Endodermal cell (in vitro differentiated cells): ENCODE measurements at places on chromosomes 5 and 9.

DNA sequence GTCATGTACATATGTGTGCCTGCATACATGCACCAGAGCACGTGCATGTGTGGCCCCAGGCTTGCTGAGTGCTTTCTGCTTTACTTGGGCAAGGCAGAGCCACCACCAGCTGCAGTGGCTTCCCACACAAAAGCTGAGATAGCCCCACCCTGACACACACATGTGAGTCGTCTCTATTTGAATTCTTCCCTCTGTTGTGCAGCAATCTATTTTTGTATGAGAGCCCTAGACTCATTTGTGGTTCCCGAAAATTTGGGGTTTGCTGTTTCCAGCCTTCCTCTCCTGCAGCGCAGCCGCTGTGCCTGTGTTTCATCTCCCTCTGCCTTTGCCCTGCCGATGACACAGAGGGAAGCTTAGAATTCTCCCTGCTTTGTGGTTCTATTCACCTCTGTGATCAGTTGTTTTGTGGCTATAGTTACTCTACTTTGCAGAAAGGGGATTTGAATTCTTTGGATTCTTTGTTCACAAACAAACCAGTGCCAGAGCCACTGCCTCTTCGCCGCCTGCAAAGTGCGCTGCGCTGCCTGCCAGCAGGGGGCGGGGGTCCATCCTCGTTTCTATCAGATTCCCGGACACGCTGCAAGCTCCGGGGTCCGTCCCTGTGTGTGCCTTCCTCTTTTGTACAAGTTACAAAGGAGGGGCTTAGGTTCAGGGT is 95.8 kb upstream of the DAP start:
- DNase-seq: peak; percentile 96

DNA sequence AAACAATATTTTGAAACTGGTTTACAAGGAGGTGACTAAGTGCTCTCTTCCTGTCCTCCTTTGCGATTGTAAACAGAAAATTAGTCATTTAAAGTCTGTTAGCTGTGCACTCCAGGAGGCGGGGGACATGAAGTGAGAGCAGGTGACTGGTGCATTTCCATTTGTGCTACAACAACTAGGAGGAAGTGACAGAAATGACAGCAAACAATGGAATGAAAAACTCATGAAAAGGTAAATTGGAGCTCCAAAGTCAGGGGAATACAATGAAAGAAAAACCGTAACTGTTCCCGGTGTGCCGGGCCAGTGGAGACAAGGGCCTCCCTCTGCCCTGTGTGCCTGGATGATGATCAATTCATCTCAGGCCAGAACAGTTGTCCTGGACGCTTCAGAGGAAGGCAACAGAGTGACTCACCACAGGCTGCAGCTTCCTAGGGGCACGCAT is 439.9 kb downstream of the GADD45G start:
- DNase-seq: no peak

- DNase-seq: peak; percentile 29
Observed at GRCh38 chr9:114275246-114276004, 47.5 kb upstream of the ORM1 start.

- peak; percentile 64 for DNase-seq
Observed at GRCh38 chr5:17305964-17306725, 88.7 kb downstream of the BASP1 start.

- no peak for DNase-seq
Observed at GRCh38 chr5:79263290-79263689, 27.4 kb downstream of the JMY start.

GRCh38 chr9:130328349-130328801 is 62.8 kb downstream of the HMCN2 start:
- DNase-seq: no peak

GRCh38 chr5:169870211-169870610 is 110.1 kb downstream of the INSYN2B start:
- no peak for DNase-seq

- no peak for DNase-seq
Observed at GRCh38 chr5:142798099-142798770, 28.1 kb downstream of the ARHGAP26 start.

DNA sequence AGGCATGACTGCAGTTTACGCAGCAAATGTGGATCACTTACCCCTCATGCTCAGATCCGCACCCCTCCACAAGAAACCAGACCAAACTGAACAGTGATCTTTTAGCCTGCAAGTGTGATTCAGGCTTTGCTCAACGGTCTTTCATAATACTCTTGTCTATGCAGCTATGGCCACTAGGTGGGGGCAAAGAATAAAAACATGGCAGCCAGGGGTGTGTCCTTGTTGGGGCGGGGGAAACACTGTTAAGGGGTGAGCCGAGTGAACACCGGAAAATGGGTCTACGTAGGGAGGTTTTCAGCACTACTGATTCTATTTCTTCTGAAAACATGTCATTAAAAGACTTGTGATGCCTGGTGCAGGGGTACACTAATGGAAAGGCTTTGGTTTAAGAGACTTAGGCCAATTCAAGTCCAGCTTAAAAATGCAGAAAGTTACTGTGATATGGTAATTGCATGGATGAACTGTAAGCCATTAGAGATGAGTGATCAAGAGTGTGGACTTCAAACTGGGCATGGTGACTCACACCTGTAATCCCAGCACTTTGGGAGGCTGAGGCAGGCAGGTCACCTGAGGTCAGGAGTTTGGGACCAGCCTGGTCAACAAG is 49.9 kb upstream of the GPR151 start:
- DNase-seq: peak; percentile 89

DNA sequence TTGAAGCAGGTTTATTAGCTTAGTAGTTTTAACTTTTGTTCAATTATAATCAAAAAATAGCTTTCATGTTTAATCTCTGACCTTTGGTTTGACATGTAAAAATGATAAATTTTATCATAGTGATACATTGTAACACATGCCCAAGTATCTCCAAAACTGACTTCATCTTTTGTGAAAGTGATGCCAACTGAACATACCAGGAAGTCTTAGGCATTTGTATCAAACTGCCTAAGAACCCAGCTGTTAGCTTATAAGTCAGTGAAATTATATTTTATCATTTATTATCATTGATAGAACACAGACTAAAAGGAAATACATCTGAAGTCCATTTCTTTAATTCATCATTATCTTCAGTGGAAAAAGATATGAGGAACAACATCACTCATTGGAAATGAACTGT is 39.1 kb downstream of the NIPBL start:
- no peak for DNase-seq

GRCh38 chr9:111897601-111898137 is 1.1 kb downstream of the UGCG start:
- no peak for DNase-seq

GRCh38 chr5:133390416-133391353 is 221.7 kb downstream of the FSTL4 start:
- DNase-seq: no peak

GRCh38 chr9:138068601-138069035 is 191.0 kb downstream of the CACNA1B start:
- DNase-seq: peak; percentile 53

DNA sequence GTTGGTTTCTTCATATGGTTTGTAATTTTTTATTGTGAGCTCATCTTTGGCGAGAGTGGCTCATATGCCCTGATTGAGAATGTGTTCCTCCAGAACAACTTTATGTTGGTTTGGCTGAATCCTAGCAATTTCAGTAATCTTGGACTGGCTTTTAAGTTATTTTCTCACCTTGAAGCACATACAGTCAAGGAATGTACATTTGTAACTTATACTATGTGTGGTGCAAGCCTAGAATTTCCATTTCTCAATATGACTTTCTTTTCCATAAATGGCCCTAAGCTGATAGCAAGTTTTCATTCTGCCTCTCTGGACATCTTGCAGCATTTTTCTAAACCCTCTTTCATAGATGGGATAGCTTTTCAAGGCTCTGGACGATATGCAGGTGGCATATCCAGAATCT is 247.5 kb downstream of the DOCK8 start:
- no peak for DNase-seq

GRCh38 chr9:74770508-74771261 is 117.0 kb downstream of the TRPM6 start:
- peak; percentile 94 for DNase-seq

- DNase-seq: peak; percentile 89
Observed at GRCh38 chr9:129225815-129226214, 47.8 kb upstream of the IER5L start.

GRCh38 chr9:126235336-126236243 is 91.0 kb upstream of the MVB12B start:
- DNase-seq: peak; percentile 41

DNA sequence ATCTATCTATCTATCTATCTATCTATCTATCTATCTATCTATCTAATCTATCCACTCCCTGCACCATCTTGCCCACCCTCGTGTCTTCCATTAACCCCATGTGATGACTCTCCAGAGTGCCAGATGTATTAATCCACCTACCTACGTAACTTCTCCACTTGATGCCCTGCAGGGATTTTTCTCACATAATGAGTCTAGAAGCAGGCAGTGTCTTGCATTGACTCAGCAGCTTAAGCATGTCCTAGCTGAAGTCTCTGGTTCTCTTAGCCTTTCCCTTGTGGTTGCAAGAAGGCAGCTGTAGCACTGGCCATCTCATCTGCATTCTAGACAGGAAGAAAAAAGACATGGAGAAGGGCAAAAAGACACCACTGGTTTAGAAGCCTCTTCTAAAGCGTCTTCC is 96.7 kb upstream of the ALDH1B1 start:
- DNase-seq: no peak

DNA sequence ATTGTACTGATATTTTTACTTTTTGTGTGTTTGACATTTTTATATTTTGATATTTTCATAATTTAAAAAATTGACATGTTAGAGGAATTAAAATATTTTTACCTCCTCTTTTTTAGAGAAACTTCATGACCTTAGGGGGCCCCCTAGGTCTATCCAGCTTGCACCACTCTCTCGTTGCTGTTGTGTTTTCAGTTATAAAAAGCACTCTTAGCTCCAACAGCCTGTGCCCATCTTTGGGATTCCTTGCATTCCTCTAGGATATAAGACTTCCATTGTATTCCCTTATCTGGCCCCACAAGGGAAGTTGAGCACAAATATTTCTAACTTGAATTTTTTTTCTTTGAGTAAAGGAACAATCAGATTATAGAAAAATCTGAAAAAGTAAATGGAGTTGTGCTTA is 245.3 kb downstream of the SH3GL2 start:
- no peak for DNase-seq

DNA sequence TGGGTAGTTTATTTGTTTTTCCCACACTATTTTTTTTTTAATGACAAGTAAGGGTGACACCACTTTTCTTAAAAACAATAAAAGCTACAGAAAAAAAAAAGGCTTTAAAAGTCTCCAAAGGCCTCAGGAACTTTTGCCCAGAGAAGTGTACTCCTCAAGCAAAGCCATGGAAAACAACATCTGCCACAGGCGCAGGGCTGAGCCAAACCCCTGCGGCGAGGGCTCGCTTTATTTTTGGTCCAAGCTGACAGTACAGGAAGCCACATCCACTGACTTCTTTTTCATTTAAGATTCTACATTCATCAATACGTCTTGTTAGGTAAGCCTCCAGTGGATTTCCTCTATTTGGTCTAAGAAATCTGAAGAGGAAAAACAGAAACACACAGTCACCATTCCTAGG is 51.9 kb upstream of the IFNK start:
- DNase-seq: no peak

GRCh38 chr9:123640792-123641222 is 284.8 kb downstream of the CRB2 start:
- DNase-seq: no peak

DNA sequence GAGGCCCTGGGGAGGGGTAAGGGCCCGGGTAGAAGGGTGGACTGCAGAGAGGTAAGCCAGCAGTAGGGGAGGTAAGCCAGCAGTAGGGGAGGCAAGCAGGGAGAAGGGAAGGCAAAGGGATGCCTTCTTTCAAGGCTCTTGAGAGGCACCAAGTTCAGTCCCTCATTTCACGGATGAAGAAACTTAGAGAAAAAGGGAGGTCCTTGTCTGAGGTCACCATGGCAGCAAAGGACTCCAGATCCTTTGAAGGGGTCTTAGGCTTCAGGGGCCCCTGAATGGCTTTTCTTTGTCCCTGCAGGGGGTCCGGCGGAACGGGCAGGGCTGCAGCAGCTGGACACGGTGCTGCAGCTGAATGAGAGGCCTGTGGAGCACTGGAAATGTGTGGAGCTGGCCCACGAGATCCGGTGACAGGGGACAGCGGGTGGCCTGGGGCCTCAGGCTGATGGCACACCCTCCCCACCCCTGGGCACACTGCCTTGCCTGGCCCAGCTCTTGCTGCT is 42.6 kb downstream of the RGS3 start:
- no peak for DNase-seq

DNA sequence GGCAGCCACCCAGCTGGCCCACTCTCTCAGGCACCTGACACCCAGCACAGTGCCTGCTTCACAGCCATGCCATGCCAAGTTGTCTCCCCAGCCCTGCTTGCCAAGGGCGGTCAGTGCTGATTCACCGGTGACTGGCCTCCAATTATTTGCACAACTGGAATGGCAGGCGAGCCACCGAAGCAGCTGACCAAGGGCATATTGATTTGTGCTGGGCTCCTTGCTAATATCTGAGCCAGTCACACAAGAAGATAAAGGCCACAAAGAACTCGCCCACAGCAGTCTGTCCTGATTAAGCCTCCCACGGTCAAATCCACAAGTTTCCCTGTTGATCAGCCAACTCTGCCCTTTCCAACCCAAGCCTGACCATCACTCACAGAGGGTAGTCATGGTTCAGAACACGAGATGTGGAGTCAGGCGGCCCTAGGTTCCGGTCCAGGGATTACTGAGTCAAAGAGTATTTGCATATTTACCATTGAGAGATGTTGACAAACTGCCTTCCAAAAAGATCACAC is 6.4 kb upstream of the EEIG1 start:
- DNase-seq: peak; percentile 38

DNA sequence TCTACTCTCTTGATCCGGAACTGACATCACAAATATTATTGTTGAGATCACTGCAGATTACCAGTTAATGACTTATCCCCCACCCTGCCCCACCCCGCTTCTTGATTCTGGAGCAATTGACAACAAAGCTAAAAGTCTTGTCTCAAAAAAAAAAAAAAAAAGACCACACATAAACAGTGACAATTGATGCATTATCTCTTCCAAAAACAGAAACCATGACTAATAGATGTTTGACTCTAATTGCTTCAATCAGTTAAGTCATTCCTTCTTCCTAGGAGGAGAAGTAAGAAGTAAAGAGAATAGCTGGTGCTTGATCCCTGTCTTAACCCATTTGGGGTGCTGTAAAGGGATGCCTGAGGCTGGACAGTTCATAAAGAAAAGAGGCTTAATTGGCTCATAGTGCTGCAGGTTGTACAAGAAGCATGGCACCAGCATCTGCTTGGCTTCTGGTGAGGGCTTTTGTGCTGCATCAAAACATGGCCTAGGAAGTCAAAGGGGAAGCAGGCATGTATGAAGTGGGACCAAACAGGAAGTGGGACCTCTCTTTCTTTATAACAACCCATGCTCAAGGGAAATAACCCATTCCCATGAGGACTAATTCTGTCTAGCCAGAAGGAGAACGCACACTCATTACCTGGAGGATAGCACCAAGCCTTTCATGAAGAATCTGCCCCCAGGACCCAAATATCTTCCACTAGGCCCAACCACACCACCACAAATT is 158.7 kb downstream of the TMEM167A start:
- no peak for DNase-seq
